Astrocyte (in vitro differentiated cells and primary cell): ENCODE measurements at places on chromosomes 12 and 14.

- H3K27ac ChIP-seq = peak overlapping the region; percentile 28
- peak; percentile 92 for DNase-seq
These were observed 89.9 kb downstream of the OTOGL start for GRCh38 chr12:80189241-80189640.

DNA sequence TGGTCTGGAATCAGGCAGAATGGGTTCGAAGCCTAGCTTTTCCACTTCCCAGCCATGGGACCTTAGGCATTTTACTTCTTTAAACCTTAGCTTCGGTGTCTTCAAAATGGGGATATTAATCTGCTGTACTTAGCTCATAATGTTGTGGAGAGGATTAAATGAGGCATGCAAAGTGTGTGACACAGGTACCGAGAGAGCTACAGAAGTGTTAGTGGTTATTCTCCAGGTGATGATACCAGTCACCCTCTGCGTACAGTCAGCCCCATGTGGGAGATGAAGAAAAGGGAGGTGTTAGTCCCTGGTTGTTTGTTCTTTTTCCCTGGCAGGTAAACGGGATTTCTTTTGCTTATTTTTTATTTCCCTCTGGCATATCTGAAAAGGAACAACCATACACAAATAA lies 212.1 kb downstream of the PHLDA1 start:
- no peaks in the 10 kb centered on the region for H3K27me3 ChIP-seq
- H3K36me3 ChIP-seq = no peaks in the 10 kb centered on the region
- no peak for DNase-seq
- no peak overlapping the region for H3K27ac ChIP-seq

GRCh38 chr12:100381379-100381778 lies 24.5 kb downstream of the SLC17A8 start:
- no peak overlapping the region for H3K27ac ChIP-seq
- DNase-seq = no peak
- H3K4me3 ChIP-seq = no peak overlapping the region
- no peaks in the 10 kb centered on the region for H3K4me1 ChIP-seq
- H3K27me3 ChIP-seq = no peaks in the 10 kb centered on the region

DNA sequence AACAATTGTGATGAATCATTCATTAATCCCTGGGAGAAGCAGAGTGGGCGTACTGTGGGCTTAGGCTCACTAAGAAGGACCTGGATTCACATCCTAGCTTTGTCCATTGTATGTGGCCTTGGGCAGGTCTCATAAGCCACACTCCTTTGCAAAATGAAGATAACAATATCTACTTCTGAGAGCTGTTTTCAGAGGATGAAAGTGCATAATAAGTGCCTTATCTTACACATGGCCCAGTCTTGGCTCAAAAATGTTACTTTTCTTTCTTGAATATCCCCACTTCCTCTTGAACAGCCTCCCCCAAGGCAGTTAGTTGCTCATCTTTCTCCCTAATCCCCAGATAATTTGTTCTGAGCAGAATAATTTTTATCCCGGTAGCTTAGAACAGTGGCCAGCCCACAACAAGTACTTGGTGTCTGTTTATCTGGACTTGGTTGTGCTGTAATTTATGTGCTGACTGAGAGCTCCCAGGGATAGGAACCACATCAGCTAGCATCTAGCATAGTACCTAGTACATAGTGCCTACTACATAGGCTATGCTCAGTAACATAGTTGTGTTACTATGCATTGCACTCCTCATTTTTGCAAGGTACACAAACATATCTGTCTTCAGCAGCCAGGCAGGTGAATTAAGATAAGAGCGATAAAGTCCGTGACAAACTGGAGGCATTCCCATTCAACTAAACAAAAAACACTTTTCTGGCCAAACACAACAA lies 61.7 kb upstream of the NUDT4 start:
- no peak overlapping the region for H3K27ac ChIP-seq
- H3K27me3 ChIP-seq = no peaks in the 10 kb centered on the region
- DNase-seq = peak; percentile 49
- H3K4me3 ChIP-seq = no peak overlapping the region
- H3K36me3 ChIP-seq = no peaks in the 10 kb centered on the region
- peaks cover 10% of the 10 kb centered on the region for H3K4me1 ChIP-seq

DNA sequence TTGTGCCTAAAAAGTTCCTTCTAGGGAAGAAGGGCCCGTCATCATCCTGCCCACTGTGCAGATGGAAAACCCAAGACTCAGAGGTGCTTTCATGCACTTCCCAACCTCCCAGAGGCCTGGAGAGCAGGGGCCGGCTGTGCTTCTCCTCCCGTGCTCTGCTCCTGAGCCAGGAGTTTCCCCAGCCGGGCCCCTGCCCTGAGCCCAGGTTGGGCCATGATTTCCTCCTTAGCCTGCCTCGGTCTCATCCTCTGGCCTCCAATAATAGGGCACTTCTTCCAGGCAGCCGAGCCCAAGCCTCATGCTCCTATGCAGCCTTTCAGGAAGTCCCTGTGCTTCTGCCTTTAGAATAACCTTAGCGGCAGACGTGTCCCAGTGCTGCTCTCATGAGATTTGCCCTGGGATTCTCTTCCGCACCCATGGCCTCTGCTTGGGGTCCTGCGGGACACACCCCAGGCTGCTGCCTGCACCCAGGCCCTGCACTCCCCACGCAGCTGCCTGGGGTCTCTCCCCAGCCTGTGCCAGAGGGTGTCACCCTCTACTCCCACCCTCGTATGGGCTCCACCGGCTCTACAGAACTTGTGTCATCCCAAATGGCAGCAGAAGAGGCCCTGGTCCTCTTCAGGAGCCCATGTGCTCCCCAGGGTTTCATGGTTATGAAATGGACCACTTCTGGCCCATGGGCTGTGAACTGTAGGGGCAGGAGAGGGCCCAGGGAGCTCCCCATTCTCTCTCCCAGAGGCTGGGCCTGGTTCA lies 359.3 kb downstream of the ADGRD1 start:
- no peak overlapping the region for H3K27ac ChIP-seq
- DNase-seq = no peak
- H3K4me3 ChIP-seq = no peak overlapping the region
- H3K27me3 ChIP-seq = no peaks in the 10 kb centered on the region

GRCh38 chr12:40194846-40195245 lies 30.0 kb upstream of the LRRK2 start:
- no peak overlapping the region for H3K27ac ChIP-seq
- H3K27me3 ChIP-seq = no peaks in the 10 kb centered on the region
- H3K4me3 ChIP-seq = no peak overlapping the region
- H3K4me1 ChIP-seq = no peaks in the 10 kb centered on the region
- no peaks in the 10 kb centered on the region for H3K36me3 ChIP-seq

DNA sequence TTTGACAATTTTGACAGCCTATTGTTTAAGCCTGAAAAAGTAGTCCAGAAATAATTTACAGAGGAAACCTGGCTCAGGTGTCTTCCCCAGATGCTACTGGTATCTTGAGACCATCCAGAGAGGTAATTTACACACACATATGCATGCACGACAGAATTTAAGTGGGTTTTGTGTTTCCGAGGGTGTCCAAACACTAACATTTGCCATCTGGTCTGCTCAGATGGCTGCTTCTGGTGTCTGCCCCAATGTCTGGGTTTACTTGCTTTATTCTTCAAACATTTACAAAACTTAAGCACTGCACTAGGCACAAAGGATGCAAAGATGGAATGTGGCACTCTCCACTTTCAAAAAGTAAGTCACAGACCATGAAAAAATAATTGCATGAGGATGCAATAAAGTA lies 226.6 kb upstream of the EGLN3 start:
- no peak overlapping the region for H3K4me3 ChIP-seq
- no peak overlapping the region for H3K27ac ChIP-seq
- H3K27me3 ChIP-seq = no peaks in the 10 kb centered on the region
- DNase-seq = no peak
- no peaks in the 10 kb centered on the region for H3K4me1 ChIP-seq

- H3K4me1 ChIP-seq = no peaks in the 10 kb centered on the region
- no peaks in the 10 kb centered on the region for H3K27me3 ChIP-seq
- DNase-seq = no peak
- H3K36me3 ChIP-seq = no peaks in the 10 kb centered on the region
- H3K27ac ChIP-seq = no peak overlapping the region
- H3K4me3 ChIP-seq = no peak overlapping the region
These were observed 171.7 kb downstream of the NRXN3 start for GRCh38 chr14:78341827-78342389.

- no peak overlapping the region for H3K4me3 ChIP-seq
- no peaks in the 10 kb centered on the region for H3K4me1 ChIP-seq
- no peak overlapping the region for H3K27ac ChIP-seq
These were observed 30.1 kb downstream of the SPRING1 start for GRCh38 chr12:116707751-116708150.

DNA sequence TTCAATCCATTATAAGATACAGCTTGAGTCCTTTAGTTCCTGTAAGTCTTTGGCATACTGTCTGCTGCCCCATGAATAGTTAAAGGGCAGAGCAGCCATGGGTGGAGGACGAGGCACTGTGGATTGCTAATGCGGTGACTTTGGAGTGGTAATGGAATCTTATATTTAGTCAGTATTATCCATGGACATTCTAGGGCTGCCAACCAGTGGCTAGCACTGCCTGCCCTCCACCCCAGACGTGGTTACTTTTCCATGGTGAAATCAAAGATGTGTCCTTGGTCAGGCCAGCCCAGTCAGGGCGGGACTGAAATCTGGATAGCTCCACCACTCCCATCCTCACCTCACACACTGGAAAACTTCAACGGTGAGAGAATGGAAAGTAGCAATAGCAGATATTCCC lies 2.3 kb downstream of the TTC9 start:
- no peak for DNase-seq
- H3K27me3 ChIP-seq = peaks cover 42% of the 10 kb centered on the region
- H3K27ac ChIP-seq = no peak overlapping the region
- no peak overlapping the region for H3K4me3 ChIP-seq
- no peaks in the 10 kb centered on the region for H3K36me3 ChIP-seq

DNA sequence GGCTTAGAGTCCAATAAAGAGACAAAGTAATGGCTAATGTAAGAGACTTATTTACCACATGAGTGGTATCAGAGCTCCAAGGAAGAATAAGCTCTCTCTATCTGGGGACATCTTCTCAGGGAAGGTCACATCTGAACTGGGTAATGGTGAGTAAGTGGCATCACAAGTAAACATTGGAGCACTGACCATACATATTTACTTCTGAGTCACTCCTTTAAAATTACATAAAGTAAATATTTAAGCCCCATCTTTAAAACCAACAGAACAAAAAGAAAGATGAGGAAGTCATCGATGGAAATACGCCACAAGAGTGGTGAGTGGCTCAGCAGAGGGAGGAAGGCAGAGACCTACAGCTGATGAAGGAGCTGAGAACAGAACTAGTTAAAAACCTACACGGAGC lies 159.9 kb downstream of the DUSP6 start:
- H3K27ac ChIP-seq = no peak overlapping the region
- no peak for DNase-seq
- no peak overlapping the region for H3K4me3 ChIP-seq
- no peaks in the 10 kb centered on the region for H3K36me3 ChIP-seq

DNA sequence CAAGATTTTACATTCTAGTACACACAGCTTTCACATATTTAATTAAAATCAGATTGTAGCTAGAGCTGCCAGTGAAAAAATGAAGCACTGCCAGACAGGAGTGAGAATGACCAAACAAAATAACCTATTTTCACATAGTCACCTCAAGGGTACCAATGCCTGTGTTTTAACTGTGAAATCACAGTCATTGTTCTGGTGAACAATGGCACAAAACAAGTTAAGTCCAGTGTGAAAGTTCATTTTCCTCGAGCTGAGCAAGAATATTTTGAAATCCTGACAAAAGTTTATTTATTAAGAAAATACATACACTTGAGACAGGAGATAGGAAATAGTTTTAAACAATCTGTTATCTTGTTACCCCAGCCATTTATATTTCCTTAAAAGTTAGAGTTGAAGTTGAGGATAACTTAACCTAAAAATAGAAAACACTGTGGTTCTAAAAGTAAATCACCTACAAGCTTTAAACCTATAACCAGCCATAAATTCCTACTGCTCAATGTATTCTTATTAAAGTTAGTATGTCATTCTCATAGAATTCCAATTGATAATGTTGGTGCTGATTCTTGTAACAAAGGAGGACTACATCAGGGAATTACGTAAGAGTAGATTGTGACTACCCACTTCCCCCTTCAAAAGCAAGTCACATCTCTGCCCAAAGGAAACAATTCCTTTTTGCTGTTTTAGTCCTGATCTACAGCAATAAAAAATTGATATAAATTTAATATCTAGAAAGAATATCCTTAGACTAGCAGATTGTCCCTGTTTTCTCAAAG lies 15.9 kb downstream of the DENND5B start:
- no peak overlapping the region for H3K27ac ChIP-seq
- H3K4me3 ChIP-seq = no peak overlapping the region
- peak; percentile 63 for DNase-seq
- H3K27me3 ChIP-seq = no peaks in the 10 kb centered on the region
- no peaks in the 10 kb centered on the region for H3K36me3 ChIP-seq
- H3K4me1 ChIP-seq = peaks cover 6% of the 10 kb centered on the region
